ENCODE measurements at places on chromosomes 2 and 18. TPM values are rescaled to one million over a fixed set of nuclear protein-coding genes. Genes with fewer than 3 reads are reported as not detected.
A peak's percentile ranks its signal among the peaks of the same experiment; 100 is the strongest.

PRKAG3 gene
- total RNA-seq: not detected

GRCh38 chr2:171735991-171736710 is 48.9 kb downstream of the DYNC1I2 start:
- no peaks in the 10 kb centered on the region for H3K27me3 ChIP-seq
- H3K27ac ChIP-seq: no peak overlapping the region
- no peak overlapping the region for H3K4me3 ChIP-seq

DNA sequence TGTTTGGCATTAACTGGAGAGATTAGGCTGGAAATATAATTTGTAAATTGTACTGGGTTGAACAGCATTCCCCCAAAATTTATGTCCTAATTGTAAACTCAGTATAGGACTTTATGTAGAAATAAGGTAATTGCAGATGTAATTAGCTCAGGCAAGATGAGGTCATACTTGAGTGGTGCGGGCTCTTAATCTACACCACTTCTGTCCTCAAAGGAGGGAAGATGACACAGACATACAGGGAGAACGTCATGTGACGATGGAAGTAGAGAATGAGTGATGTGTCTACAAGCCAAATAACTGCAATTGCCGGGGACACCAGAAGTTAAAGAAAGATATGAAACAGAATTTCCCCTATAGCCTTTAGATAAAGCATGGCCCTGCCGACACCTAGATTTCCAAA is 1501.1 kb upstream of the PIK3C3 start:
- DNase-seq: no peak
- no peak overlapping the region for H3K4me3 ChIP-seq
- no peaks in the 10 kb centered on the region for H3K4me1 ChIP-seq
- no peak overlapping the region for H3K27ac ChIP-seq
- H3K27me3 ChIP-seq: no peaks in the 10 kb centered on the region
- no peaks in the 10 kb centered on the region for H3K36me3 ChIP-seq

GRCh38 chr2:110095994-110096633 is 19.5 kb downstream of the MALL start:
- no peaks in the 10 kb centered on the region for H3K27me3 ChIP-seq
- no peak for DNase-seq
- H3K4me3 ChIP-seq: no peak overlapping the region

CAPN14 gene
- 0.35 TPM for total RNA-seq

BOLL gene
- not detected for total RNA-seq

GRCh38 chr2:176554101-176555048 is 285.1 kb downstream of the MTX2 start:
- peak overlapping the region; percentile 58 for H3K4me3 ChIP-seq
- no peaks in the 10 kb centered on the region for H3K27me3 ChIP-seq
- H3K36me3 ChIP-seq: no peaks in the 10 kb centered on the region
- DNase-seq: peak; percentile 54
- H3K27ac ChIP-seq: no peak overlapping the region
- H3K4me1 ChIP-seq: no peaks in the 10 kb centered on the region

DNA sequence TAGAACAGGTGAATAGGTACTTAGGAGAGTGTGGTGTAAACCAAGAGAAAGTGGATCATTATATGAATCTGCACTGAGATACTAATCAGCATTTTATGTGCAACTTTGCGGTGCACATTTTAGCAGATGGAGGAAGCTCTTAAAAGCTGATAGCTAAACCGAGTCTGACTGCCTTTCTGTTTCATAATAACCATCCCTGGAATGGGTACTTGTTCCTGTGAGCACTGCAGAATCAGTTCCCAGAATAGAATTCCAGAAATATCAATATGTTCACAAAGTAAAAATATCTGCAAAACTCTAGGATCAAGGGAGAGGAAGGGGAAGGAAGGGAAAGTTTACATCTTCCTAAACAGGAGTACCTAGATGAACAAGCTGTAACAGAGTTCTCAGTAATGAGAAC is 432.2 kb upstream of the HNRNPA3 start:
- DNase-seq: no peak
- no peak overlapping the region for H3K27ac ChIP-seq
- no peaks in the 10 kb centered on the region for H3K4me1 ChIP-seq
- no peak overlapping the region for H3K4me3 ChIP-seq
- no peaks in the 10 kb centered on the region for H3K27me3 ChIP-seq
- no peaks in the 10 kb centered on the region for H3K36me3 ChIP-seq

DNA sequence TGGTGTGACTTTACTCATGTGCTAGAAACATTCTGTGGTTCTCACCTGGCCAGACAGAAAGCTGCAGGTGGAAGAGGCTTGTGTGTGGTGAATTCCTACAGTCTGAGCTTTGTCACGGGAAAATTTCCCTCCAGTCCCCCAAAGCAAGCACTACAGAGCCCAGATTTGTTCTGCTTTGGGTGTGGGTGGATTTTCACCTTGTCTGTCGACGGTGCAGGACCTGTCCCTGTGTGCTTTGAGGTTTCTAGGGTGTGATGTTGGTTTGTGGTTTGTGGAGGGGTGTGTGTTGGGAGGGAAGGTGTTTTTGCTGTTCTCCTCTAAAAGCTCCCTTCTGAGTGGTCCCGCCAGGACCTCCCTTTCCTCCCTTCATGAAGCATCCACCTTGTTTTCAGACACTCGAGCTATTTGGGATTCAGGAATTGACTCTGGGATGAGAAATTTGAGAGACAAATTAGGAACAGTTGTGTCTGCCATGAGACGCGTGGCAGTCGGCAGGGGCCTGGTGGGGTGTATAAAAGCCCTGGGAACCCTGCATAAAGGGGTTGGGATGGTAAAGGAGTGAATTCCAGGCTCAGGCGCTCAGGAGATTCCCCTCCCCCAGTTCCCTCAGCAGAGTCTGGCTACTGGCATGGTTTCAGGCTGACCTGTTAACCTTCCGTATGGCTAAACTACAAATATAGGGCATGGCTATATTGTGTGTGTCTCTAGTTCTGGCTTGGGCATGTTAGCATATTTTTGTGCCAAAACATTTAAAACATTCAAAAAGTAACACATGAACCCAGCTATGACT is 65.5 kb downstream of the DGKD start:
- DNase-seq: no peak
- no peaks in the 10 kb centered on the region for H3K36me3 ChIP-seq
- H3K4me1 ChIP-seq: peaks cover 49% of the 10 kb centered on the region
- H3K27me3 ChIP-seq: no peaks in the 10 kb centered on the region
- H3K27ac ChIP-seq: no peak overlapping the region
- H3K4me3 ChIP-seq: no peak overlapping the region

KLHL29 gene
- 3.1 TPM for total RNA-seq

ABCA12 gene
- 1.8 TPM for total RNA-seq

DNA sequence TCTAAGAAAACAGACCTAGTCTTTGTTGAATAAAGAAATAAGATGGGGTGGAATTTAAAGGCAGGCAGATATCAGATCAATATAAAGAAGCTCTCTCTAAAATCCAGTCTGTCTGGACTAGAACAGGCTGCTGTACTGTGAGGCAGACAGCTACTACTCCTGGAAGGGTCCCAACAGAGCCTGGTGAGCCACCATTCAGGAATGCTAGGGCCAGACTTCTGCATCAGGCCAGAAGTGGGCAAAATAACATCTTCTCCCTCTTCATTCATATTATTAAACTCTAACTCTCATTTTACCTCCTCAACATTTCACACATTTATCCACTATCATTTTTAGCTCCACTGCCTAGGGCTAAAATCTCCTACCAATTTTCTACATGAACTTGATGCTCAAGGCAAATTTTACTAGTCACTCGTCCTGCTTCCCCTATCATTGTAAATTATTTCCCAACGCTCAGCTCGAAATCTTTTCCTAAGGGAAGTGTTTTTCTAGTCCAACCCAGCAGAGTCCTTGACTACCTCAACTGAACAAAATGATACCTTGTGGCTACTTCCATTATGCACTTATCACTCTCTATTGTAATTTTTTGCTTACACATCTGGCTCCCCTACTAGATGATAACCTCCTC is 45.2 kb upstream of the GLS start:
- H3K4me3 ChIP-seq: no peak overlapping the region
- H3K27me3 ChIP-seq: no peaks in the 10 kb centered on the region
- H3K4me1 ChIP-seq: peaks cover 45% of the 10 kb centered on the region
- H3K27ac ChIP-seq: no peak overlapping the region
- H3K36me3 ChIP-seq: peaks cover 6% of the 10 kb centered on the region

DNA sequence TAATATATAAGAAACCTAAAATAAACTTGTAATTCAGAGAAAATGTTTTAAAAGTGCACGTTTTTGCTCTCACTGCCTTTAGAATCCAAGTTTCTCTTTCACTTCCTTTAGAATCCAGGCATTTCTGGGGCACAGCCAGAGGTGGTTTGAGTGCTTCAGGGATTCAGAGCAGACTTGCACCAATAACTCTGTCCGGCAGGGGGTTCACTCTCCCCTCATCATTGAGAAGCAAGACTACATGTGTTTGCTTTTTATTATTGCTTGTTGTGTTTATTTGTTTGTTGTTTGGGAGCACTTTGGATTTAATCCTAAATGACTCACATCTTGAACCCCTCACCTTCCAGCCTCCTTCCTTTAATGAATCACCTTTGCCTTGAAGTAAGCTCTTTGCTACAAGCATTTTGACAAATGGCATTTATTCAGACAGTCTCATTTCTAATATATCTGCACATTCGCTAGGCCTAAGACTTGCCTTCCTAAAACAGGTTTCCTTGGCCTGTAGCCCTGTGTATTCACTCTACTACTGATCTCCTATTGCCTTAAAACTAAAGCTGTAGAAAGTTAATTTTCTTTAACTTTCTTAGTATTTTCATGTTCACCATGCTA is 233.5 kb upstream of the ATP5MC3 start:
- H3K4me1 ChIP-seq: no peaks in the 10 kb centered on the region
- H3K27me3 ChIP-seq: peaks cover 5% of the 10 kb centered on the region
- no peak for DNase-seq
- no peak overlapping the region for H3K27ac ChIP-seq
- no peaks in the 10 kb centered on the region for H3K36me3 ChIP-seq

- no peaks in the 10 kb centered on the region for H3K36me3 ChIP-seq
- H3K27ac ChIP-seq: no peak overlapping the region
- H3K4me3 ChIP-seq: no peak overlapping the region
- peaks cover 9% of the 10 kb centered on the region for H3K4me1 ChIP-seq
- H3K27me3 ChIP-seq: no peaks in the 10 kb centered on the region
These were observed 71.5 kb downstream of the GREB1L start for GRCh38 chr18:21313576-21313975.

DNA sequence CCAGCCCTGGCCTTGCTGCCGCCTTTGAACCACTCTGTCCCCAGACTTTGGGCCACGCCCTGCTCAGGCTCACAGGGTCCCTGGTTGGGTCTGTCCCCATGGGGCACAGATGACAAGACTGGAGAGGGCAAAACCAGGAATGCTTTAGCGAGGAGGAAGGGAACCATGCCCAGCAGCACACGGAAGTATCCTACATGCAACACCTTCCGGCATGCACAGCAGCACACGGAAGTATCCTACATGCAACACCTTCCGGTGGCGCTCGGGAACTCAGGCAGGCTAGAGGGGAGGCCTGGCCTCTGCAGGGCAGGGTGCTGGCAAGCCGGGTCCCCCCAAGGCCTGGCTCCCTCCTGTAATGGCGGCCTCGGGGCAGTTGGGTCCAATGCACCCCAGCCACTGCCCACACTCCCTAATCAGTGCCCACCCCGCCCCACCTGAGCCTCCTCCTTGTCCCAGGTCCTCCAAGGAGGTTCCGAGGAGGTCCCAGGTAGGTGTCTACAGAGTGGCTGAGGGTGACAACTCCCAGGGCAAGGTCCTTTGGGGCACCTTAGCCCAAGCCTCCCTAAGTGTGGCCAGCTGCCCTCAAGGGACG is 33.6 kb upstream of the SNED1 start:
- H3K4me3 ChIP-seq: no peak overlapping the region
- no peak for DNase-seq
- H3K27me3 ChIP-seq: peaks cover 14% of the 10 kb centered on the region
- no peaks in the 10 kb centered on the region for H3K4me1 ChIP-seq
- no peaks in the 10 kb centered on the region for H3K36me3 ChIP-seq
- H3K27ac ChIP-seq: no peak overlapping the region

IL1R2 gene
- 3.8 TPM for total RNA-seq

- peak overlapping the region; percentile 54 for H3K27ac ChIP-seq
- peak; percentile 47 for DNase-seq
- H3K4me1 ChIP-seq: 0 out of 2 replicates have a peak, but pooled peaks cover 7% of the 10 kb centered on the region
- no peaks in the 10 kb centered on the region for H3K27me3 ChIP-seq
- H3K36me3 ChIP-seq: no peaks in the 10 kb centered on the region
These were observed 431.1 kb upstream of the ZEB2 start for GRCh38 chr2:144950899-144951560.

DNA sequence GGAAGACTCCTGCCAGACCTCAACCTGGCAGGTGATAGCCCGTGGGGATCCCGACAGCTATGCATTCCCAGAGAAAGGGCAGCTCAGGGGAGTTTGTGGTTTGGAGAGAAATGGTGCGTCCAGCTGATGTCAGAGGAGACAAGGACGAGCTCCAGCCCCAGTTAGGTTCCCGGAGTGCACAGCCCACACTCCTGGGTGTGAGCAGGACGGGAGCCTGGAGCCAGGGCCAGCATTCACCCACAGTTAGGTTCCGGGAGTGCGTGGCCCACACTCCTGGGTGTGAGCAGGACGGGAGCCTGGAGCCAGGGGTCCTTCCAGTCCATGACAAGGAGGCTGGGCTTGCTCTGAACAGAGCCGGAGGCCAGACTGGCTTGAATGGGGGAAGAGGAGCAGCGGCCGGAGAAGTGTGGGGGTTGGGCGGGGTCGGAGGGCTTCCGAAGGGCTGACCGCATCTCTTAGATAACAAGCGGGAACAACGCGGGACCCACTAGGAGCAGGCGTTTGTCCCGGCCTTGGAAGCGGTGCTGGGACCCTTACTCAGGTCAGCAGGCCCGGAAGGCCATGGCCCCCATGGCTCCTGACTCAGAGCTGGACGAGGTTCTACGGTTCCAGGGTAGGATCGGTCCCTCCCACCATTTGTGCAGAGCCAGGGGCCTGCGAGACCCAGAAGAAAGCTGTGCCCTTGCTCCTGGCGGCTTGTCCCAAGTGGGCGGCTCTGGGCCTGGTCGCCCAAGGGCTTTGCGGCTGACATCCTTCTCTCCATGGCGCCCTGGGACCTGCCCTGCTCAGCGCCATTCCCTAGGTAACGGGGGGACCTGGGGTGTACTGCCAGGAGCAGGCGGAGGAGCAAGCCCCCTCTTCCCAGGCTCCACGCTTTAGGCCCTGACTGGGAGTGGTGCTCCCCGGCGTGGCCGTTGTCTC is 185.6 kb downstream of the RTP5 start:
- H3K36me3 ChIP-seq: no peaks in the 10 kb centered on the region
- H3K4me1 ChIP-seq: 0 out of 2 replicates have a peak, but pooled peaks cover 2% of the 10 kb centered on the region
- H3K4me3 ChIP-seq: no peak overlapping the region
- H3K27me3 ChIP-seq: peaks cover 87% of the 10 kb centered on the region

DNA sequence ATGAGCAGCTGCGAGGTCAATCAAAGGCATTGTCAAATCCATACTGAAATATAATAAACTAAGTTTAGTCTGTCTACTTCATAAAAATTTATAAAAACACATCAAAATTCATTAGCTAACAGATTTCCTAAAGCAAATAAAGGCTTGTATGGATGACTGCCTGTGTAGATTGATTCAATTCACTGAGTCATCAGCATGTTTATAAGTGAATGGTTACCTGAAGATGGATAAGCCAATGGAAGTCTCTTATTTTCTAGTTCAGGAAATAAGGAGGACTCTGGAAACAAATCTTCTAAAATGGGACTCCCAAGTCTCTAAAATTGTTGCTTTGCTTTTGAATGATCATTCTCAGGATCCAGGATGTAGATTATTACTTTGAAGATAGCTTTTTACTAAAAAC is 57.0 kb upstream of the HNRNPA3 start:
- H3K4me3 ChIP-seq: no peak overlapping the region
- no peak overlapping the region for H3K27ac ChIP-seq
- H3K27me3 ChIP-seq: no peaks in the 10 kb centered on the region
- H3K36me3 ChIP-seq: no peaks in the 10 kb centered on the region
- DNase-seq: no peak

XDH gene
- 5.7 TPM for total RNA-seq

SRD5A2 gene
- total RNA-seq: not detected

All from PC-9 (cell line).